ENCODE measurements at places on chromosomes 7 and 10. TPM values are rescaled to one million over a fixed set of nuclear protein-coding genes. Genes with fewer than 3 reads are reported as not detected.

The DPP6 gene
- not detected for total RNA-seq

DNA sequence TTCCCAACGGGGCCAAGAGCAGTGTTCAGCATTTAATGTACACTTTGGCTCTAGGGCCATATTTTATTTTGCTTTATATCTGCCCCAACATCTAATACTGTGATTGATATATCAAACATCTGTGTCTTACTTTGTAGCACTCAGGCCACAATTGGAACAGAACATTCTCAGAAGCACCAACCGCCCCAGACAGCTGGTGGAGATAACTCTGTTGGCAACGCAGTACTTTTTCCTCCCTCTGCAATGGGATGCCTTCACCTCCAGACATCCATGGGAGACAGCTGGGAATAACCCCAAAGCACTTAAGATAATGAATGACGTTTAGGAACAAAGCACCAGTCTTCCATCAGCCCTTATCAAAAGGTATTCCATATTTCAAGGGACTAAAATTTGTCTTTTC is 57.4 kb downstream of the PIP4K2A start:
- peaks cover 34% of the 10 kb centered on the region for H3K4me1 ChIP-seq
- peak overlapping the region; percentile 81 for H3K27ac ChIP-seq
- no peaks in the 10 kb centered on the region for H3K27me3 ChIP-seq
- no peaks in the 10 kb centered on the region for H3K36me3 ChIP-seq
- no peak overlapping the region for H3K4me3 ChIP-seq

The HOXA7 gene
- total RNA-seq: 3.4 TPM

The CALN1 gene
- total RNA-seq: not detected

The COL1A2 gene
- 10,930 TPM for total RNA-seq

- H3K27ac ChIP-seq: no peak overlapping the region
- no peak overlapping the region for H3K4me3 ChIP-seq
- H3K36me3 ChIP-seq: no peaks in the 10 kb centered on the region
- DNase-seq: no peak
- no peaks in the 10 kb centered on the region for H3K27me3 ChIP-seq
Measured at GRCh38 chr10:115727129-115727528, 545.9 kb downstream of the GFRA1 start.

The TWIST1 gene
- 47.8 TPM for total RNA-seq

DNA sequence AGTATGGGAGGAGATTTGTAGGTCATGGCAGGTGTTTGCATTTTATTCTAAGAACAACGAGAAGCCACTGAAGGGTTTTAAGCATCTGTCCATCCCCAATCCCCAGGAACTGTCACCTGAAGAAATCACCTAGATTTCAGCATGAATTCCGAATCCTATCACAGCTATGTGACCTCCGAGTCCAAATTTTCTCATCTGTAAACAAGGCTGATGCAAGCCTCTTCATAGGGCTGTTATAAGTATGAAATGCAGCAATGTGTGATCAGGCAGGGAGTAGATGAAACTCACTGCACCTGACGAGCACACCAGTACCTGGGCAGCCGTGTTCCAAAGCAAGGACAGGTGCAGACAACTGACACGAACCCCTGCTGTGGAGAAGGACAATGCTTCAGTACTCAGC is 14.0 kb downstream of the HABP2 start:
- peaks cover 13% of the 10 kb centered on the region for H3K27me3 ChIP-seq
- H3K27ac ChIP-seq: no peak overlapping the region
- H3K4me1 ChIP-seq: no peaks in the 10 kb centered on the region
- DNase-seq: no peak

DNA sequence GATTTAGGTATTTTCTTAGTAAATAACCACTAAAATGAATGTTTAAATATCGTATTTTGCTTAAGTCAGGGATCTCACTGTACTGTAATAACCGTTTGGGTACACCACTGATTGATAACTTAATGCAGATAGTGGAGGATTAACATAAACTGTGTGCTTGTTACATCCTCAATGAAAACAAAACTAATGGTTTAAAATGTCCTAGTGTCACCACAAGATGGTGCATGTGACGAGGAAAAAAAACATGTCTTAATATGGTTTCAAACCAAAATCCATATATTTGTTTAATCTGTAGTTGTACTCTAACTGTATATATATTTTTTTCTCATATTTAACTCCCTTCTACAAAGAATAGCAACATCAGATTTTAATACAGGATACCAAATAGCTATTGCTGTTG is 19.2 kb downstream of the ARMC10 start:
- no peaks in the 10 kb centered on the region for H3K27me3 ChIP-seq
- H3K36me3 ChIP-seq: peaks cover 13% of the 10 kb centered on the region
- no peaks in the 10 kb centered on the region for H3K4me1 ChIP-seq
- no peak overlapping the region for H3K27ac ChIP-seq

DNA sequence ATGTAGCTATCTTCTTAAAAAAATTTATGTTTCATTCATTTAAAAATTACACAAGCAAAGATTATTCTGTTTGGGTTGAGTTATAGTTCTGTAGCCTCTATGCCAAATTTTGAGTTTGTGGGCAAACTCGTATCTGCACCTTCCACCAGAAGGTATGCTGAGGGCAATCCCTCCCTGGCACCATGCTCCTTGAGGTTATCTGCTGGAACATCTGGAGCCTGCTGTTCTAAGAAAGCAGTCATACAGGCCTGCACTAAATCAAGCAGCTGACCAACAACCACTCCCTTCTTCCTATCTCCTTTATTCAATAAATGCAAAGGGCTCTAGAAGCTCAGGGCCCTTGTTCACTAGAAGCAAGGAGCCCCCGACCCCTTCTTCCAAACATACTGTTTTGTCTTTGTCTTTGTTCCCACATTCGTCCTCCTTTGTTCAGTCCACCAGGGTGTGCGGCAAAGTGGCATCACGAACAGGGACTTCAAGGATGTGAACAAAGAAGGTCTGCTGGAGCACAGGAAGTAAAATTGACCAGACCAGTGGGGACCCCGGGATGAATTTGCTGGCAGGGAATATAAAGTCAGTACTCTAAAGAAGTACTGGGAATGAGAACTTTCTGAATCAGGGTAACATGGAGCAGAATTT is 36.4 kb downstream of the OR13A1 start:
- no peak overlapping the region for H3K4me3 ChIP-seq
- H3K27me3 ChIP-seq: peaks cover 6% of the 10 kb centered on the region
- H3K36me3 ChIP-seq: no peaks in the 10 kb centered on the region
- no peak overlapping the region for H3K27ac ChIP-seq
- no peak for DNase-seq

The PWWP2B gene
- total RNA-seq: 5.8 TPM

- H3K27me3 ChIP-seq: no peaks in the 10 kb centered on the region
- no peak for DNase-seq
- no peak overlapping the region for H3K27ac ChIP-seq
- no peak overlapping the region for H3K4me3 ChIP-seq
Measured at GRCh38 chr7:130394421-130395195, 14.3 kb downstream of the CPA1 start.

DNA sequence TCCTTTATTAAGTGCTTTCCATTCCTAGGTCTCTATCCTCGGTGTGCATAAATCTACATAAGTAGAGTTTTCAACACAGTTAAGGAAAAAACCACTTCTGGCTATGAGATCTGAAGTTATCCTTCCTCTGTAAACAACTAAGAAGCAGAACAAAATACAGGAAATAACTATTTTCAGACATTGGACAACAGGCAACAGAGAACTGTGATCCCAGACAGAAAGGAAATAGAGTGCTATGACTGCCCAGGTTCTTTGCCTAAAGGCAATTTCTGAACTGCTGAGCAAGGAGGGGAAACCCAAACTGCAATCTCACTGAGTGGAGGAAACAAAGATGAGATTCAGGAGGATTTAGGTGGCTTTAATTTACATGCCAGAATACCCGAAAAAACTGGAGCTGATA is 285.4 kb downstream of the SNX13 start:
- H3K4me1 ChIP-seq: peaks cover 35% of the 10 kb centered on the region
- H3K4me3 ChIP-seq: no peak overlapping the region
- no peaks in the 10 kb centered on the region for H3K27me3 ChIP-seq
- no peaks in the 10 kb centered on the region for H3K36me3 ChIP-seq

GRCh38 chr7:86814661-86815379 is 171.1 kb downstream of the GRM3 start:
- no peaks in the 10 kb centered on the region for H3K4me1 ChIP-seq
- no peak overlapping the region for H3K4me3 ChIP-seq
- H3K27ac ChIP-seq: no peak overlapping the region
- DNase-seq: peak; percentile 26

DNA sequence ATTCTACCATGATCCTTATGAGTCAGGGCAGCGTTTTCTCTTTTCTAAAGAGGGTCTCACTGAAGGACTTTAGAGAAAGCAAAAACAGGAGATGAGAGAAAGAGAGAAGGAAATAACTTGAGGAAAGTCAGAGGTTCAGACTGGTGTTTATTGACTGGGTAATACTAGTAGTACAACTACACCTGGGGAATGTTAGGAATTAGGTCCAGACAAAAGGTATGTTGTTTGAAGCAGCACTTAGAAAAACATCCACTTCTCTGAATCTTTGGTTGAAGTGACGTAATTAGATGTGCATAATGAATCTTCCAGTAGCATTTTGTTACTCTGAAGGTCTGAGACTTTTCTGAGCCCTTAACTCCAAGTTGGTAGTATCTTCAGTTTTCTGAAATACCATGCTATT is 380.3 kb upstream of the LRGUK start:
- no peaks in the 10 kb centered on the region for H3K36me3 ChIP-seq
- no peak overlapping the region for H3K4me3 ChIP-seq
- DNase-seq: no peak
- H3K27me3 ChIP-seq: no peaks in the 10 kb centered on the region

DNA sequence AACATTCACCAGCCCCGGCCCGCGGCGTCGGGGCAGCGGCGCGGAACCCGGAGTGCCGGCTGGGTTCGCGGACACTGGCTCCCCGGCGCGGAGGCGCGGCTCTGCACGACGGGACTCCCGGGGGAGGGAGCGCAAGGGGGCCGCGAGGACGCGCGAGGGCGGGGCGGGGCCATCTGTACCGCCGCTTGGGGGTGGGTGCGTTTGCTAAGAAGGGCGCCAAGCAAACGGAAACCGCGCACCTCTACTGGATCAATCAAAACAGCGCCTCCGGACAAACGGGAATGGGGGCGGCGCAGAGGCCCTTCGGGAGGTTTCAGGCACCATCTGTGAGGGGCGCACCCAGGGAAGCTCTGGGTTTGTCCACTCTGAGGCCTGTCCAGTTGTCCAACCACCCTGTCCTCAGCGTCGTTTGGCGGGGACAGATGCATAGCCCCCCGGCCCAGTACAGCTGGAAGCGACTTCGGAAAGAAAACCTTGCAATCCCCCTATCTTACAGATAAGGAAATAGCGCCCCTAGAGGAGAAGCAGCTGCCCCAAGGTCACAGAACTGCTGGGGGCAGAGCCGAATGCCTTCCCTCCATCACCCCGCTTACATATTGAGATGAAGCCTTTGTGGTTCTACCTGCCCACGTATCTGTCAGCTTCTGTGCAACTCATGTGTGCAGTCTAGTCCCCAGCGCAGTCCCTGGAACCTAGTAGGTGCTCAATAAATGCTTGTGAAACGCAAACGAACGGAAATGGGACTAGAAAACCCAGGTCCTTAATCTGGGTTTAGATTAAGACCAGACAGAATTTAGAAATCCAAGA is 10.7 kb upstream of the SLIT1 start:
- H3K4me1 ChIP-seq: no peaks in the 10 kb centered on the region
- no peak overlapping the region for H3K27ac ChIP-seq
- H3K36me3 ChIP-seq: no peaks in the 10 kb centered on the region
- H3K27me3 ChIP-seq: no peaks in the 10 kb centered on the region

The PRSS37 gene
- not detected for total RNA-seq

The CUBN gene
- 0.65 TPM for total RNA-seq

GRCh38 chr7:77887567-77887966 is 89.0 kb downstream of the PHTF2 start:
- H3K27me3 ChIP-seq: no peaks in the 10 kb centered on the region
- no peaks in the 10 kb centered on the region for H3K36me3 ChIP-seq
- DNase-seq: peak; percentile 94
- H3K4me1 ChIP-seq: peaks cover 14% of the 10 kb centered on the region

GRCh38 chr7:131618391-131618790 is 62.0 kb upstream of the PODXL start:
- H3K27me3 ChIP-seq: no peaks in the 10 kb centered on the region
- H3K4me1 ChIP-seq: peaks cover 8% of the 10 kb centered on the region
- no peak overlapping the region for H3K4me3 ChIP-seq
- no peak overlapping the region for H3K27ac ChIP-seq
- no peak for DNase-seq
- H3K36me3 ChIP-seq: no peaks in the 10 kb centered on the region

- DNase-seq: no peak
- H3K27me3 ChIP-seq: no peaks in the 10 kb centered on the region
- H3K4me3 ChIP-seq: no peak overlapping the region
- no peaks in the 10 kb centered on the region for H3K36me3 ChIP-seq
- H3K27ac ChIP-seq: no peak overlapping the region
Measured at GRCh38 chr7:41882256-41882655, 179.4 kb upstream of the INHBA start.

DNA sequence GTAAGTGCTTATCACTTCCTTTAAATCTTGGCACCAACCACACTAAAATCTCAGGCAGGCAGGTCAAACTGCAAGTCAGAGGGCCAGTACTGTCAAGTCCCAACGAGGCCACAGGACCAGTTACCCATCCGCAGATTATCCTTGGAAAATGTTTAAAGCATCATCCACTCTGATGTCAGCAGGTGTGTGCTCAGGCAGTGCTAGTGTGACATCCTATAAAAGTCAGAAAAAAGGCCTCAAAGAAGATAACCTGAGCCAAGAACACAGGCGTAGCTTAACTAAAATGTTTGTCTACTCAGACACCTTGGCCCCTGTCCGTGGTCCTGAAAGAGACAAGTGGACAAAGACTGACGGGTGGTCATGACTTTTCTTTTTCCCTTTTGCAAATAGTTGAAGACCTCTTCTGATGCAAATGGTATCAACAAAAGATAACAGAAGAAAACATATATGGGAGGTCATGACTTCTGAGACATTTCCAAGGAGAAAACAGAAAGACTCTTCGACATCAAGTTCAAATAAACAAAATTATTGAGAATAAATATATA is 309.3 kb downstream of the KCNMA1 start:
- no peaks in the 10 kb centered on the region for H3K4me1 ChIP-seq
- H3K27ac ChIP-seq: no peak overlapping the region
- no peaks in the 10 kb centered on the region for H3K27me3 ChIP-seq
- H3K4me3 ChIP-seq: no peak overlapping the region
- DNase-seq: peak; percentile 64
